ENCODE measurements at places on chromosomes 16 and 17.

- peak; percentile 92 for DNase-seq
These were observed 192.7 kb downstream of the RPTOR start for GRCh38 chr17:80737106-80738019.

- no peak for DNase-seq
These were observed 6.7 kb downstream of the HSPB9 start for GRCh38 chr17:42129109-42129837.

GRCh38 chr17:56880571-56880970 lies 33.3 kb downstream of the TRIM25 start:
- DNase-seq: no peak

- peak; percentile 50 for DNase-seq
These were observed 7.3 kb upstream of the SMIM5 start for GRCh38 chr17:75625813-75626486.

DNA sequence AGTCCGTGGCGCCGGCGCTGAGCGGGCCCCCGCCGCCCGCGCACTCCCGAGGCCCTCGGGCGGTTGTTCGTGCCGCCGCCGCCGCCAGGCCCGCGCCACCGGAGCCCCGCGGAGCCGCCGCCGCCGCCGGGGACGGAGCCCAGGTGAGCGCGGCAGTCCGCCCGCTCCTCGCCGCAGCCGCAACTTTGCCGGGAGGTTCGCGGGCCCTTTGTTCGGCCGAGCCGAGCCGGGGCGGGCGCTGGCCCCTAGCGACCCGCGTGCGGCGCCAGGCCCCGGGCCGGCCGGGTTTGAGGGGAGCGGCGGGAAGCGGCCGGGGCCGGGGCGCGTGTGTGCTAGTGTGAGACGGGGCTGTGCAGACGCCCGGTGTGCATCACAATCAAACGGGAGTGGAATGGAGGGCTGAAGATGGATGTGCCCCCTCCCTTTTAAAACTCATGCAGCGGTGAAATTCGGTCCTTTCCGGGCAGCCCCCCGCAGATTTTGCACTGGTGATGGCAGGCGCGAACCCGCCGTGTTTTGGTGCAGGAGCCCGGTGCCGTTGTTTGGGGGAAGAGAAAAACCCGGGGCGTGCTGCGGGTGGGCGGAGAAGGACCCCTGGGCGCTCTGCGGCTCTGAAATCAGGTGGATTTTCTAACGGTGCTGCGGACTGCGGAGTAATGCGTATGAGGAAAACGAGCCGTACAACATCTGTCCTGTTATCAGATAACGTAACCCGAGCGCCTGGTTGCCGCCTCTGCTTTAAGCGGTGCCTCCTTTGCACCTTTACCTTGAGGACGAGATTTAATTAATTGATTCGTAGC lies 823 bp downstream of the TNRC6C start:
- peak; percentile 44 for DNase-seq

DNA sequence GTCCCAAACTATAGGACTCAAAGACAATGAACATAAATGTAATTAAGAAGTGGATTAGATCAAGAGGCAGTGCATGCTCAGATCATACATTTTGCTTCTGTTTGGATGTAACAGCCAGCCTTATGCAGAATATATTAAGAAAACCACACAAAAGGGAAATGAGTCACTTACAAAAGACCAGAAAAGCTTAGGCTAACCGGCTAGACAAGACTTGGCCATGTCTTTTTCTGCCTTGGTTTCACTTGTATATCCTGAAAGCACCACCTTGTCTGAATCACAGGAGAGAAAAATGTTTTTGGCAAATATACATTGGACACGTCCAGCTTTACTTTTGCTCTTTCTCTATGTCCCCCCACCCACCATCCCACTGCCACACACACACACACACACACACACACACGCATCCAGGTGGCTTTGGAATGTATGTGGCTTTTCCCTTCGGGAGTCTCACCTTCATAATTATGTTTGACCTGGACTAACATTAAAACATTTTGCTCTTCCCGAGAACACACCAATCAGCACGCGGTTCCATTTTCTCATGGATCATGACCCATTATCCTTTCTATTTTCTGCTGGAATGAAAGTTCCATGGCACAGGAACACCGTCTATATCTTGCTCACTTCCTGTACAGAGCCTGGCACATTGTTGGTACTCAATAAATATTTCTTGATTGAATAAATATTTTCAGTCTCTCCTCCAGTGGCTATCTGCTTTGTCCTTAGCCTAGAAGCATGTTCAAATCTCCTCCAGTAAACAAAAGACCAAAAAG lies 64.6 kb downstream of the CDK5R1 start:
- DNase-seq: peak; percentile 64

DNA sequence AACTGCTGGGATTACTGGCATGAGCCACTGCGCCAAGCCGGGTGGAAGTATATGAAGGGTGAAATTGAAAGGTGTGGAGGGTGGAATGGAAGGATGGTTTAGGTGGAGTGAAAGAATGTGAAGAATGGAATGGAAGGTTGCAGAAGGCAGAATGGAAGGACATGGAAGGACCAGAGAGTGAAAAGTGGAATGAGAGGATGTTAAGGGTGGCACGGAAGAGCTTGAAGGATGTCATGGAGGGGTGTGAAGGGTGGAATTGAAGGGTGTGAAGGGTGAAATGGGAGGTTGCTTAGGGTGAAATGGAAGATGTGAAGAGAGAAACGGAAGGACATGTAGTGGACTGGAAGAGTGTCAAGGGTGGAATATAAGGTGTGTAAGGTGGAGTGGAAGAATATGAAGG lies 16.2 kb downstream of the MIS12 start:
- DNase-seq: no peak

- DNase-seq: no peak
These were observed 46.8 kb downstream of the TMEM132E start for GRCh38 chr17:34626121-34626681.

DNA sequence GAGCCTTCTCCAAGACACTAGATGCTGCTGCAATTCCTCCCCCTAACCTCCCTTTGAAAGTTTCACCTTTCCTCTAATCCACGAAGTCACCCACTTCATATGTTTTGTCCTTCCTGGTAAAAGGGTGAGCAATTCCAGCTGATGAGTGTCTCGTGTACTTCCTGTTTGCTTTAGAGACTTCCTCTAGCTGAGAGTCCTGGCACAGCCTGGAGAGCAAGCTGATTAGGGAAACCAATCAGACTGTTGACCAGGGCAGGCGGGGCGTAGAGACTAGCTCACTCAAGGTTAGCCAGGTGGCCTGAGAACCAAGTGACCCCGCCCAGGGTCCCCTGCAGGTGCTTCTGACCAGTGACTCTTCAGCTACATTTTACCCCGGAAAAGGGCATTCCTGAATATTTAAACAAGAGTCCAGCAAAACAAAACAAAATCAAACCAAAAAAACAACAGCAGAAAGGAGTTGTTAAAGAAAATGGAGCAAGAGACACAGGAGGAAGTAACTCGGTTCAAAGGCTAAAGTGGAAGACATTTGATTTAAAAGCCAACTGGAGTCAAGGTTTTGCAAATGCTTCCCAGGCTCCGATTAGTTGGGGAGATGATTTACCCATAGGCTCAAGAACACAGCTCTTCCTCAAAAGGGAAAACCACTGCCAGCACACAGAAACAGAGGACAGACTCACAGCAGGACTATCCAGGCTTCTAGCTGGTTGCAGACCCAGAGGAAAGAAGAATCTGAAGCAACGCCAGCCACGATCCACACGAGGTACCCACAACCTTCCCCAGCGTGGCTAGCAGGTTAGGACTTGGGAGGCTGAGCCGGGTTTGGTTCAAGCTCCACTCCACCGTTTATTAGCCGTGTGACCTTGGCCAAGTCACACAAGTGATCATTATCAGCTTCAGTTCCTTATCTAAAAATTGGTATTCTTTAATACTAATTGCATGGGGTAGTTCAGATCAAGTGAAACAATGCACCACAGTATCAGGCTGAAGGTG lies 13.4 kb downstream of the HSPB9 start:
- no peak for DNase-seq

- no peak for DNase-seq
These were observed 8.8 kb downstream of the MBTD1 start for GRCh38 chr17:51251010-51251409.

GRCh38 chr16:11681976-11682654 lies 13.9 kb downstream of the SNN start:
- no peak for DNase-seq

- DNase-seq: peak; percentile 40
These were observed 16.7 kb downstream of the KCNJ16 start for GRCh38 chr17:70091696-70092095.

DNA sequence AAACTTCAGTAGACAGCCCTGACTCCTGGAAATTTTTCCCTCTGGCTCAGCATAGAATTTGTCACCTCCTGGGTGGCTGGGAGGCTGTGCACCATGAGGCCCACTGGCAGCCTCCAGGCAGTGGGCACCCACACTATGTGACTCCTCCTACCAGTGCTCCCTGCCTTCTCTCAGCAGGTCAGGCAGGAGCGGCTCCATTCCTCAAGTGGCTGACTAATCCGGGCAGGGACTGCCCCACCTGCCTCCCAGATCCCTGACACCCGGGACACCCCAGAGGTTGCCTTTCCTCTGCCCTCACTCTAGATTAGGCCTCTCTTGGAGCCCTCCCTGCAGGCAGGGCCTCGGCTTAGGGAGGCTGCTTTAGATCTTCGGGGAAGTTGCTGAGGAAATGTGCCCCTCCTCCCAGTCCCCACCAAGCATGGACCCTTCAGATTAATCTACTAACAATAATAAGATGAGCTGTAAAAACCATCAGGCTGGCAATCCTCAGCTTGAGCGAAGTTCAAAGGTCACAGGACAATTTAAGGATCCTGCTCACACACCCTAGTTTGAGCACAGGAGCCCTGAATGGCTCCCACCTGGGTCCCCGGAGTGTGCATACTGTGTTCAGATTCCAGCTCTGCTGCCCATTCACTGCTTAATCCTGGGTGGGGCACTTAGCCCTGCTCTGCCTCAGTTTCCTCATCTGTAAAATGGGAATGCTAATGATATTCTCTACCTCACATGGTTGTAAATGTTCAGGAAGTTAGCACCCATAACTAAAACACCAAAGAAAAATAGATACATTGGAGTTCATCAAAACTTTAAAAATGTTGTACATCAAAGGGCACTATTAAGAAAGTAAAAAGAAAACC lies 10.0 kb upstream of the MYCBPAP start:
- DNase-seq: no peak

GRCh38 chr17:39212841-39213480 lies 12.8 kb downstream of the STAC2 start:
- DNase-seq: no peak

DNA sequence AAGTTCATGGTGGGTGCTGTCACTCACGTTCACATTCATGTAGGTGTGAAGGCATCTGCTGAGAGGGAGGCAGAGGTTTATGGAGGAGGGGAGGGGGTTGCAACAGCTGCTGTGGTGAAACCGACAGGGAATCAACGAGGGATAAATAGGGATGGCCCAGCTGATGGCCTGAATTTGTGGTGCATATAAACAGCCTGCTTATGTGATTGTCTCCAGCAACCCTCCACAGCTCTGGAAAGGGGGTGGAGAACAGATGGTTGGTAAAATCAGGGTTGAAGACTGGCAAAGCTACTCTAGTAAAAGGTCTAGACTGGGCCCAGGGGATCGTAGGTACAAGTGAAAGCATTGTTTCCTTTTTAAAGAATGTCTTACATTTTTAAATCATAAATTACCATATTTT lies 53.7 kb downstream of the IQCK start:
- DNase-seq: no peak

GRCh38 chr17:36863676-36864612 lies 73.3 kb upstream of the LHX1 start:
- DNase-seq: no peak

DNA sequence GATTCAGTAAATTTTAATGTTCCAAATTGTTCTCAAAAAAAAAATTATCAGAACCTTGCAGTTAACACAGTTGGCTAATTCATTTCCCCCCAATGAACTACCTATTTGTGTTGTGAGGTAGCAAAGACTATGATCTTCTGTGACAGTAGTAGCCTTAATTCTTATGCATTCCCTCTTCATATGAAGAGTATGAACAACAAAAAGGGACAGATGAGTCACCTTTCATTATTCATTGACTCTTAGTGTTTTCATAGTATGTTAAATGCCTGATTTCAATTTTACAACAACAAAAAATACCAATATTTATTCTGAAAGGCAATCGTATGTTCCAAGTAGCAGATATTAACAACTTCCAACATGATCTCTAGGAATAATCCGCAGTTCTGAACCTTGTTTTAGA lies 3.6 kb upstream of the SLFN11 start:
- no peak for DNase-seq

- peak; percentile 92 for DNase-seq
These were observed 480 bp upstream of the PROCA1 start for GRCh38 chr17:28712032-28712704.

DNA sequence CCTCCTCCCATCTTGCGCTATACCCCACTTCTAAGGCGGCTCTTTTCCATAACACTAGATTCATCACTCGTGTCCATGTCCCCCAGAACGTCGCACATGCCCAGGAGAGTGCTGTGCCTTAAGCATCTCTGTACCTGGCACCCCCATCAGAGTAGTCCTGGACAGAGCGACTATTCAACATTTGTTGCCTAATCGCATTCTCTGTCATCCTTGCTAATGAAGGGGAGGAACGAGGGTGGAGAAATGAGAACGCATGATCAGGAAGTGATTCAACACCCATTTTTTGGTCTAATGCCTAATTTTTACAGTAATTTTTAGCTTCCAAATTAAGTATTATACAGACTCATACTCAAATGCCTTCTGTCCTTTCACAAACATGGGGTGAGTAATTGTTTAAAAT lies 53.2 kb downstream of the SLC39A11 start:
- no peak for DNase-seq

DNA sequence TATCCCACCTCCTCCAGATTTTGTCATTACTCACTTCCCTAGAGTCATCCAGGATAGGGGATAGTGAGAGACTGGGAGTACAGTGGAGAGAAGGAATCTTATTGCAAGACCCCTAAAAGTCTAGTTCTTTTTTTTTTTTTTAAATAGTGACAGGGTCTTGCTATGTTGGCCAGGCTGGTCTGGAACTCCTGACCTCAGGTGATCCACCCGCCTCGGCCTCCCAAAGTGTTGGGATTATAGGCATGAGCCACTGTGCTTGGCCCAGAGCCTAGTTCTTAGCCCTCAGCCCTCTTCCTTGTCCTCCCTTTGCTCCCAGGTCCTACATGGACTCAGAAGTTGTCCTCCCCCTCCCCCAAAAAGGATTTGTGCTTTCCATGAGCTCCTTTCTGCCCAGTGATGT lies 2.7 kb upstream of the CHRNB1 start:
- no peak for DNase-seq

GRCh38 chr17:49110509-49110908 lies 22.1 kb upstream of the B4GALNT2 start:
- no peak for DNase-seq

DNA sequence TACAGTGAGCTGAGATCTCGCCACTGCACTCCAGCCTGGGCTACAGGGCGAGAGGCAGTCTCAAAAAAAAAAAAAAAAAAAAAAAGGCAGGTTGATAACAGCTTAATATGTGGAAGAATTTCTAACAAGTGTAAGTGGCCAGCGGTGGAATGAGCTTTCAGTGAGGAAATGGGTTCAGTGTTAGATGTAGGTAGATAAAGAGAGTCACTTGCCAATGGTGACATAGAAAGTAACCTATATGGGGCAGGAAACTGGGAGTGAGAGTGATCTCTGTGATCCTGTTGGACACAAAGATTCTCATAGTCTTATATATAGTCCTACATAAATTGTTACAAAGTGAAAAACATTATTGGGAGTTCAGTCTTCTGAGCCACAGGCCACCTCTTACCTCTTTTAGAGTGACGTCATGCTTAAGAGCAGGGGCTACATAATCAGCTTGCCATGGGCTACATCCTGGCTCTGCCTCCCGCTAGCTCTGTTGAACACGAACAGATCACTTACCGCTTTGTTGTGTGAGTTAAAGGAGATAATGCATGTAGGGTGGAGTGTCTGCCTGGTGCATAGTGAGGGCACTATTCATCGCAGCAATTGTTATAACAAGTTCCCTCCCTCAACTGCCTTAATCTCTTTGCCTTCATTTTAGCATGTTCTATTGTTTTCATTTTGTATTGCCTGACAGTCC lies 110.2 kb upstream of the ELAC2 start:
- no peak for DNase-seq

Measured in common myeloid progenitor, CD34-positive (primary cell).